Kasumi-1 (cell line): ENCODE measurements at places on chromosomes 7 and 10.

DNA sequence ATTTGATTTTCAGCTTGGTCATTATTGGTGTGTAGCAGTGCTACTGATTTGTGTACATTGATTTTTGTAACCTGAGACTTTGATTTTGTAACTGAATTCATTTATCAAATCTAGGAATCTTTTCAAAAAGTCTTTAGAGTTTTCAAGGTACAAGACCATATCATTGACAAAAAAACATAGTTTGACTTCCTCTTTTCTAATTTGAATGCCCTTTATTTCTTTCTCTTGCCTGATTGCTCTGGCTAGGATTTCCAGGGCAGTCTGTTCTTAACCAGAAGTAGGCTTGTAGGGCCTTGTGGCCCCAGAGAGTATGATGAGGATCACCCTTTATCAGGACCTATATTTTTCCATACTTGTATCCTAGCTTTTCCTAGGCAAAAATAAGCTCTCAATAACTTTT, 234.5 kb upstream of the FZD1 start:
- DNase-seq = no peak

DNA sequence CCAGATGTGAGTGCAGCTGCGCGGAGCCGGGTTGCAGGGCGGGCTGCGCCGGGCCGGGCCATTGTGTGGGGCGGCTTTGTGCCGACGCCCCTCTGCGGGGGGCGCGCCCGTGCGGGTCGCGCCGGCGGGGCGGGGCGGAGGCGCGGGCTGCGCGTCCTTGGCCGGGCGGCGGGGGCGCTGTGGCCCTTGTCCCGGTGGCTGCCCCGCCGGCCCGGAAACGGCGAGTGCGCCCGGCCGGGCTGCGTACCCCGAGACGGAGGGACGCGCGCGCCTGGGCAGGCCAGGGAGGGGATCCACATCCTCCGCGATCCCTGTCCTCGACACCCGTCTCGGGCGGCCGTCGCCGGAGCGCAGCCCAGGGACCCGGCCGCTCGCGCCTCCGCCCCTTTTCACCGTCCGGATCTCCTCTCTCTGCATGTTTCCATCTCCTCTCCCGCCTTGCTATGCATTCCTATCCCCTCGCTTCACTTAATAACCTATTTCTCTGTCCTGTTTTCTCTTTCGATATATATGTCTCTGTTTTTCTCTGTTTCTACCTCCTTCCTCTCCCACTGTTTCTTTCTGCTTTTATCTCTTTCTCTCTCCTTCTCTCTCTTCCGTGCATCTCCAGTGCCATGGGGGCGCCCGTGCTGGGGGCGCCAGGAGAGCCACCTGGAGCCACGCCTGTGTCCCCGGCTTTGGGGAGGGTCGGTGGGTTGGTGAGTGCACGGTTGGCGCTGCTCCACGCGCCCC, 765 bp downstream of the PFKFB3 start:
- peak; percentile 58 for DNase-seq

GRCh38 chr10:117214401-117214800, 17.1 kb downstream of the KCNK18 start:
- DNase-seq = no peak

DNA sequence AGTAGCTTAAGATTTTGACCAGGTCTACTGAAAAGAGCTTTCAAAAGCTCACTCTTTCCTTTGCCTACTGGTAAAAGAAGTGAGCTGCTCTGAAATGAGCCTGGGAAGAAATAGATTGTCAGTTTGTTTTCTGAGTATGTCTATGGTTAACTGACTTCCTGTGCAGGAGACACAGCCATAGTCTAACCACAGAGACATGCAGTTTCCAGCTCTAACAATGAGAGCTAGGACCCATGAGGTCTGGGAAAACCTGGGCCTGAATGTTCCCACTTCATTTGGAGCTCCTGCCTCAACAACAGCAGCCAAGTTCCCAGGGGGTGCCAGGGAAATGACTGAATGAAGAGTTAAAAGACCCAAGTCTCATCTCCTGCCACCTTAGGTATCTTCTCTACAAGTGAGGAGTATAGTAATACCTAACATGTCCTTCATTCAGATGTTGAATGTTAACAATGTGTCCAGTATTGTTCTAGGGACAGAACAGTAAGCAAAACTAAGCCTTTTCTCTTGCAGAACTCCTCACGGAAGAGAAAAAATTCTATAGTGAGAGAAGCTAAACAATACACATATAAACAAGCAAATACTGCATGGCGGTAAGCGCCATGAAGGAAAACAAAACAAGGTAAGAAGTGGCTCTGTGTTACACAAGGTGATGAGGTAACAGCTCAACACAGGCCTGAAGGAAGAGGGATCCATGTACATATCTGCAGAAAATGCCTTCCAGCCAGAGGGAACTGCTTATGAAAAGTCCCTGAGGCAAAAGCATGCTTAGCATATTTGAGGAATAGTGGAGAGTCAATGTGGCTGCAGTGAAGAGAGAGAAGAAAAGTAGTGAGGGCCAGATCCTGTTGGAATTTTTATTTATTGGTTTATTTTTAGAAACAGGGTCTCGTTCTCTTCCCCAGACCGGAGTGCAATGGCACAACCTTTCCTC, 26.4 kb upstream of the ANKRD1 start:
- peak; percentile 89 for DNase-seq

DNA sequence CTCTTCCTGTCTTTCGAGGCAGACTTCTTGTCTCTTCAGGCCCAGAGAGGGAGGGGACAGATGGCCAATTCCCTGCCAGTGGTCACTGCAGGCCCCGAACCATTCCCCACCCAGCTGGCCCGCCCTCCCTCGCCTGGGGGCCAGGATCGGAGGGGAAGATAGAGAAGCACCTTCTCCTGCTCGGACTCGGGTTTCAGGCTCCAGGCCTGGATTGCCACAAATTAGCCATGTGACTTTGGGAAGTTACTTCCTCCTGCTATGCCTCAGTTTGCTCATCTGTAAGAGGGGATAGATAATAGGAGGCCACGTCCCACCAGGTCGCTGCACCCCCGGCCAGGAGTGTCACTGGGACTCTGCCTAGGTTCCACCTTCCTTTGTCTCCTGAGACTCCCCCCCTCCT, 24.8 kb upstream of the PPP2R2D start:
- no peak for DNase-seq

- DNase-seq = no peak
Measured at GRCh38 chr10:84256510-84257342, 11.9 kb downstream of the RGR start.
